Activated CD4-positive, alpha-beta T cell treated with anti-CD3 and anti-CD28 coated beads, Interleukin-2, amount 50 U/mL, for 24 hours (primary cell): ENCODE measurements at places on chromosomes 3 and 15.

GRCh38 chr3:87627316-87627715 lies 350.9 kb upstream of the POU1F1 start:
- no peak for DNase-seq

- no peak for DNase-seq
These were observed 122.8 kb downstream of the GMNC start for GRCh38 chr3:190739641-190740185.

- no peak for DNase-seq
These were observed 319 bp downstream of the LNP1 start for GRCh38 chr3:100401674-100402041.

GRCh38 chr3:69011096-69011730 lies 2.3 kb downstream of the EOGT start:
- no peak for DNase-seq

DNA sequence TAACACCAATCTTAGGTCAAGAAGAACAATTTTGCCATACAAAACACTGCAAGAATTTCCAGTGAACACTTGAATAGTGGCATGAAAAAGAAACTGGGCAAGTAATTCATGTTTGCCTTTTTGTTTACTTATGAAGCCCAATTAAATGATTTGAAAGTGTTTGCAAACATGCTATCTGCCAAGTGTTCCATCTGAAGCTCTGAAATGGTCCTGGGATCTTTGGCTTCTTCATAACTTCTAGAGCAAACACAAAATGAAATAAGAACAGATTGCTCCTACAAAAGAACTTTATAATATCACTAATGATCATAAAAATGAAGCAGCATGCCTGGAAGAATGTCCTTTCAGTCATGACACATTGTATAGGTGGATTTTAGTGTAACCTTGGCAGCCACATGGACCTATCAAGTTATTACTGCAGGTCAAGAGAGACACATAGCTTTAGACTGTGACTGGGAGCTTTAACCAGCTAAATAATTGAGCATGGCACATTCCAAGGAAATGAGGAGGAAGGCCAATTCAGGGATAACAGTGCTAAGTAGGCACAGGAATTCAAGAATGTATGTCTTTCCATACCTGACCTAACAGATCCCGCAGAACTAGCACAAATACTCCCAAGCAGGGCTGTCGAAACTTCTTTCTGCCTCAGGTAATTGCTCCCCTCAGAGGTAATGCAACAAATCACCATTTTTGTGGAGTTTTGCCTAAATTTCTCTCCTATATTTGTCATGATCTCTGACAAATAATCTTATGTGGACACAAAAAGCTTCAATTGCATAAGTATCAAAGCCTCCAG lies 144.6 kb downstream of the DUT start:
- no peak for DNase-seq

GRCh38 chr15:60265057-60265456 lies 132.7 kb downstream of the ANXA2 start:
- no peak for DNase-seq

- no peak for DNase-seq
These were observed 47.5 kb downstream of the MYH15 start for GRCh38 chr3:108462899-108463298.

DNA sequence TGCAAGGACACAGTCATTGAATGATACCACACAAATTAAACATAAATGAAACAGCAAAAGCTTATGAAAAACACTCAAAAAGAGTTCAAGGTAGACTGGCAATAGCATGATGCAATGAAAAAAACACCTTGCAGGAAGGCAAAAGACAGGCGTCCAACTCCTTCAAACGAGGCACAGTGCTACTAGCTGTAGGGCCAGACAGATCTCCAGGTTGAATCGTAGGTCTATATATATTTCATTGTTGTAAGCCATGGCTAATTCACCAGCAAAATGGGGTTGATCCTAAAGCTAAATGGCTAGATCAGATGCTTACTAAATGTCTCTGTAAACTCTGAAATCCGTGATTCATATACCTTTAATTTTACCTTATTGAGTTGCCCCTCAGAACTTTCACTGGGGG lies 94.2 kb downstream of the THRB start:
- DNase-seq = no peak

DNA sequence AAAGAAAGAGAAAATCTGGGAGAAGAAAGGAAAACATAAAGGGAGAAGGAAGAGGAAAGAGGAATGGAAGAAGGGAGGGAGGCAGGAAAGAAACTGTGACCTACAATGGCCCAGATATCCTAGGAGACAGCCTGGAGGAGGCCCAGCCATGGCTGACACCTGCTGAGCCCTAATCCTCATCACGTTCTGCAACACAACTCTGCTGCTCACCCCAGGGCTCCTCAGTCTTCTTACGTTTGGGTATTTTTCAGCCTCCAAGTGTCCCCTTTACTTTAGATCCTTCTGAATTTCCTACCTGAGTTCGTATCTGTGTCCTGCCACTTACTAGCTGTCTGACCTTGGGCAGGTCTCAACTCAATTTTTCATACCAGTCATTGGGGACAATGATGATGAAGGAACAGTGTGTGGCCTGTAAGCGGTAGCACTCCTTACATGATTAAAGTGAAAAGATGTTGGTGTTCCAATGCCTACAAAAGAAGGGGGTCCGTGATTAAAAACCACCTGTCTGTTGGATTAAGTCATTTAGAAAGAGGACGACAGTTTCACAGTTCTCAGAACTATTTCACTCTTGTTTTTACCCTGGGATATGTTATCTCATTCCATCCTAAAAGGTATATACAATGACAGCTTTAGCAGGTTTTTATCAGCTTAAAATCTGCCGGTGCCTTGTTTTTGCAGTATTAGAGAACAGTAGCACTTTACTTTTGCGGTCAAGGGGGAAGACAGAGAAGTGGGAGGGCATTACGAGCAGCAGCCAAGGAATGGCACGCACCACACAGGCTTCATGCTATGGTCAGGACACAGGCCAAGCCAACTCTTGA lies 47.4 kb downstream of the CCR4 start:
- no peak for DNase-seq
